ENCODE measurements at places on chromosomes 6 and 20.

GRCh38 chr20:58852543-58853271, at the start of gene GNAS:
Gene GNAS, plus strand, starts transcription at chr20:58852716.
- DNase-seq, result peak; percentile 27

- no peak for DNase-seq
These were observed 16.4 kb downstream of the RREB1 start for GRCh38 chr6:7124114-7124513.

- DNase-seq, result no peak
These were observed 1.2 kb downstream of the SLC35B2 start for GRCh38 chr6:44255871-44256774.

DNA sequence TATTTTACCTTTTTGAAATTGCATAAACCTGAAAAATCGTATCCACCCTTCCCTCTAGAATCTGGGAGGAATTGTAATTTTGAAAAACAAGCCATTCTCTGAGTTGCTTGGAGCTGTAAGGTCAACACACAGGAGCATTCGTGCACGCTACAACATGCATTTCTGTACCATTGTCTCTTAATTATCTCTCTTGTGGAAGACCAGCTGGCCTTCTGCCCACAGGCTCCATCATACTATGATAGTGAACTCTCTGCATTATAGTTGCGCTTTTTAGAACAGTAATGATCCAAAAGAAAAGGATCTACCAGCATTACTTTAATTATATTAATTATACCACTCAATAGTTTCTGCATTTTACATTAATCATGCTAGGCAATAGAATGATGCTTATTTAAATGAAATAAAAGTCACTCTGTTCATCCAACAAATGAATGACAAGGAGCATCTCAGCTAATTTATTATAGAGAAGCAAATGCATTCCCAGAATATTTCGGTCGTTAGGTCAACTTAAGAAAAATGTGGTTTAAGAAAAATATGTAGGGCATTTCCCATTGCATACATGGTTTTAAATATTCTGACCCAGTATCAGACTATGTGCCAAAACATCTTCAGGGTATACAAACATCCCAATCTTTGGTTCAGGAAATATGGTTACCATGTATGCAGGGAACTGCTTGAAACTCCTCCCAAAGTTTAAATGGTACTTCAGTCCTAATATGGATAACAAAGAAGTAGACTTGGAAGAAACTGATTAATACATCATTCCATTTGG, 263.5 kb downstream of the TFAP2A start:
- peak; percentile 21 for DNase-seq

DNA sequence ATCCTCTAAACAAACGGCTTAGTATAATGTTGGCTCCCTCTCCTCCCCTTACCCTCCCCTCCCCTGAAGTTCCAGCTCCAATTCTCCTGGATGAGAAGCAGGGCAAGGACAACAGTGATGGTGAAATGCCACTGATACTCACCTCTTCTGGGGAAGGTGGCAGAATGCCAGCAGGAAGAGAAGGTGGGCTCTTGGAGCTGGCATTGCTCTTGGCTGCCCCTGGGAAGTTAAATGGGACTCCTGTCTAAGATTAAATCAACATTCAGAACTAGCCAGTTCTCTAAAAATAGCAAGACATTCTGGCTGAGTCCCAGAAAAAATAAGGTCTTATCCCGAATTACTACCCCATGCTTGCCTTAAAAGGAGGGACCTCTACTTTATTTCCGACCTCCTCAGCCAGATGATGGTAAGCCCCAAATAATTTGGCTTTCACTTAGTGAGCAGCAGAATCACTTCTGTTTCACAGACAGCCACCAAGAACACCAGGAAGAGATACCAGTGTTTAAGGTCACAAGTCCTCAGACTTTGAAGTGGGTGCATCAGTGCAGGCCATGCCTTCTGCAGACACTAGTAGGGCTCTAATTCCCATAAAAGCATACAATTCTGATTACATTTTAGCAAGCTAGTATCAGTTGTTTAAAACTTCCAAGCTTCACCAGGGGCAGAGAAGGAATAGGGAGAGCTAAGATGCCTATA, 46.0 kb upstream of the IL17A start:
- no peak for DNase-seq

GRCh38 chr20:51985013-51985415, 182.7 kb upstream of the SALL4 start:
- DNase-seq, result peak; percentile 98

DNA sequence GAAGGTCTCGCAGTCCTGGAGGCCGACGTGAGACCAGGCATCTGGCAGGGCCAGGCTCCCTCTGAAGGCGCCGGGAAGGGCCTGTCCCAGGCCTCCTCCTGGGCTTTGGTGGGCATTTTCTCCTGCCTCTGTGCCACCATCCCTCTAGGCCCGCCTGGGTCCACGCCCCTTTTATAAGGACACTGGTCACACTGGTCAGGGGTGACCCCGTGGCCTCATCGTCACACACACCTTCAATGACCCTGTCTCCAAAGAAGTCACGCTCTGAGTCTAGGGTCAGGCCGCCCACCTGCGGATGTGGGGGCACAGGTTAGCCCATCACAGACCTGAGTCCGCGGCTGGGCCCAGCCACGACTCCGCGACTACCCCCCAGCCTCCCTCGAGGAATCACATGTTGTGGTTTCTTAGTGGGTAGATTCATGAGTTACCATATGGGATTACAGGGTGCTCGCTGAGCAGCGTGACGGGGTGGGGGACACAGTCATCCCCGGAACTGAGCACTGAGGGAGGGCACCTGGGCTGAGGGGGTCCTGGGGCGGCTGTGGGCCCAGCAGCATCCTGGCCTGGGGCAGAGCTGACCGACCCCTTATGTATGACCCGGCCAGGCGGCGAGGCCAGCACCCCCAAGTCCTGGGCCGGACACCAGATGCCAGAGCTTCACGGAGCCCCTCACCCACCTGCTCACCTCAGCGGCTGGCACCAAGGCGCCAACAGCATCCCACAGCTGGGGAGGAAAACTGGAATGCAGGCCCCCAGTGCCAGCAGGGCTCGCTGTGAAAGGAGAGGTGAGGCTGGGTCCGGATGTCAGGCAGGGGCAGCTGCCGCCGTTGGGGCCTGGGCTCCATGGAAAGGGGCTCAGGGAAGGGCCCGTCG, 115.9 kb downstream of the DLL1 start:
- no peak for DNase-seq

Measured in bronchial epithelial cell (primary cell).